Brain microvascular endothelial cell (primary cell): ENCODE measurements at places on chromosomes 6 and 20.

DNA sequence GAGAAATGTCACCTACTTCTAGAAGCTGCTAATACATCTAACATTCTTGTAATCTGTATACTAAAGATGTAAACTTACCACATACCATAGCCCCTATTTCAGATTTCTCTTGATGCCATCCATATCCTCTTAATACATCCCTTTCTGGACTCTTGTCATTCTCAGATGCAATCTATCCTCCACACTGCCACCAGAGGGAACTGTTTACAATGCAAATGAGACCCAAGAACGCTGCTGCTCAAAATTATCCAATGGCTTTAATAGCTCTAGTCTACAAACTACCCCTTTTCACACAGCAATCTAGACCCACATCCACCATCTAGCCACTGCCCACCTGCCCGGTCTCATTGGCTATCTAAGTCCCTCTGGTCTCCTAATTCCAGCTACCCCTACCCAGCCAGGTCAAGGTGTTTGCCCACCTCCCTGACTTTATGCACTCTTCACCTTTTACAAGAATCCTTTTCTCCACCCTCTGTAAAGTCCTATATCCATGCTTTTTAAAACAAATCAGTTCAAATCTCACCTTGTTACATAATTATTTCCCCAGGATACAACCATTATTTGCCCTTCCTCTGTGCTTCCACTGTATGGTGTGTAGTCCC, 14.8 kb downstream of the FAXC start:
- peak; percentile 68 for DNase-seq

DNA sequence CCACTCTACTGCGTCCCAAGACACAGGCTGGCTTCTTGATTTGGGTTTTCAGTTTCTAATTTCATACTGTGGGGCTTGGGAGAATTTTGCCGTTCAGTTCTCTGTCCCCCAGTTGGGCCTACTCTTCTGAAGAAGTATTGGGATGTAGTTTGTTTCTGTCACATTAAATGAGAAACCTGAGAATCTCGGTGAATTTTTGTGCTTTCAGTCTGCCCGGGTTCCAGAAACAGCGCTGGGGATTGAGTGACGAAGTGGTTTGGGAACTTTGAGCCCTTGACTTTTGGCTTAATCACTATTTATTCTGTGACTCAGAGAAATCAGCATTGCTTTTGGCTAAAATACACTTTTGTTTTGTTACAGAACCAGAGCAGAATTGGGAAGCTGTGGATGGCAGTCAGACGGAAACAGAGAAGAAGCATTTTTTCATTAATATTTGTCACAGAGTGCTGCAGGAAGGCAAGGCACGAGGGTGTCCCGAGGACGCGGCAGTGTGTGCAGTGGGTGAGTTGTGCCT, 74.0 kb downstream of the IGF2R start:
- DNase-seq: peak; percentile 67

DNA sequence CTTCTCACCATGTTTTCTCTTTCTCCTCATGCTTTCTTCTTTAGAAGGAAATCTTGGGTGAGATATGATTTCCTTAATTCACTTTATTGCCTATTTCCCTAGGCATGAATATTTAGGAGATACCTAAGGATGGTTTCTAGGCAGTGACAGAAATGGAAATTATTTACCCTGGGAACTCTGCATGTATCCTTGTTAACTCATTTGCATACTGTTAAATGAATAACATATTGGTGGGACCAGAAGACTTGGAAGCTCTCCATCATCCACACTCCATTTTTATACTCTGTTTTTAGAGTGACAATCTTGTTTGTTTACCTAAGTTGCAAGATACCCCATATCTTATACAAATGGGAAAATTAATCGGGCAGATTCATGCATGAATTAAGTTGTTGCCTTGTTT, 285.7 kb downstream of the RNF144B start:
- DNase-seq: no peak

DNA sequence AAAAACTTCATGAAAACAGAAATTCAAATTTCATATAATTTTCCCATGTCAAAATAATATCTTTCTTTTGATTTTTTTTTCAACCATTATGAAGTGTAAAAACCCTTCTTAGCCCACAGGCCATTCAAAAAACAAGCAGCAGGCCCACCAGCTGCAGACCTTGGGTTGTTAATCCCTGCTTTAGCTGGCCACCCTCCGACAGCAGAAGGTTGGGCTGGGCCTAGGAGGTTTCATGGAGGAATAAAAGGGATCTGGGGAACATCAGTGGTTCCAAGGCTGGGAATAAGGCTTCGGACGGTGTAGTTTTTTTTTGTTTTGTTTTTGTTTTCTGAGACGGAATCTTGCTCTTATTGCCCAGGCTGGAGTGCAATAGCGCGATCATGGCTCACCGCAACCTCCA, 3.6 kb upstream of the HSP90AB1 start:
- no peak for DNase-seq

DNA sequence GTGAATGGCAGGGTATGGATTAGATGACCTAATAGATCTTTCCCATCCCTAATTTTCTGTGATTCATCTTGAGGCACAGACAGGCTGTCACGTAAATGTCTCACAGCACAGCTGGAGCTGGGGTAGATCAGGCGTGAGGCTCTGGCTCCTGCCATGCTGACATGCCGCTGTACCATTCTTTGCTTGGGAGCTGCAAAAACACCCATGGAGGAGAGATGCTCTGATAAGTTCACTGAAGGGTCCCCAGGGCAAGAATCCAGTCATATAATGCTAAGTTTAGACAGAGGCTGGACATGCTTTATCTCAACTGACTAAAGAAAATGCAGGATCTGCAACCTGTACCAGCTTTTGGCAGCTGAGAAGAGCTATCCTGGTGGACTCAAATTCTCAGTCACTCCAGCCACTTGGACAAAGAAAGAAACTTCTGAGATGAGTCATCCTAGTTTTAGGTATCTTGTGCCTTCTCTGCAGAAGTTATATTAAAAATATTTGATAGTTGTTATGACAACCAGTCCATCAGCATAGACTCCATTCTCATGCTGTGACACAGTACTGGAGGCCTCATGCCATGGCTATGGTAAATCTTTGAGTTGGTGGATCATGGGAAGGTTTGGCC, 185.1 kb upstream of the RAB32 start:
- DNase-seq: peak; percentile 85

DNA sequence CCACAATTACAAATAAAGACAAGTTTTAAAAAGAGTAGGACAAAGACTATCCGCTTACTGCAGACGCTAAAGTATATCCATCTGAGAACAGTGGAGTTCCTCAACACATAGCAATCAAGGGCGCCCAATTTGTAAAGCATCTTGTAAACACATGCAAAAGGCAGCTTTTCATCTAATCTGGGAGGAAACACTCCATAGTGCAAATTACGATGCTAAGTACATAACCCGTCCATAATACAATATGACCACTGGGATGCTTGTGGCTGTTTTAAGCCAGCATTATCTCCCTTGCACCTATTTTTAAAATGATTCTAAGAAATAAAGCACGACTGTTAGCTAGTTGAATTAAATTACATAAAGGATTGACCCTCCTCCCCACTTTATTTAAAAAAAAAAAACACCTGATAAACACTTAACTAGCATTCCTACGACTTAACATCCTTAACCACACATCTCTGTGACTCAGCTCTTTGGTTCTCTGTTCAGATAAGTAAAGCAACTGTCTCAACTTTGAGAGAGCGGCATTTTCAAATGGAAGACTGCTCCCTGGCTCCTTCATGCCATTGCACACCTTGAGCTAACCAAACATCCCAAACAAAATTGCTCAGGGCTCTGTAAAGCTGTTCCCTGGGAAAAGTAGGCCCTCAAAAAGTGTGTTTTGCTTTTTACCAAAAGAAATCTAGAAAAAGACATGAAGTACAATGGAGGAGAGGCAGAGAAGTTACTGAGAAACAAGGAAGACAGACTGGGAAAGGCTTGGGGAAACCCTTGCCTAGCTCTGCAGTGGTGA, 14.2 kb downstream of the SLC22A23 start:
- peak; percentile 73 for DNase-seq

- no peak for DNase-seq
These were observed 127.4 kb upstream of the ARMC2 start for GRCh38 chr6:108720827-108721226.

GRCh38 chr6:34276881-34277762, 28.3 kb upstream of the SMIM29 start:
- DNase-seq: no peak

GRCh38 chr6:125793280-125793679, 2.5 kb downstream of the NCOA7 start:
- no peak for DNase-seq

DNA sequence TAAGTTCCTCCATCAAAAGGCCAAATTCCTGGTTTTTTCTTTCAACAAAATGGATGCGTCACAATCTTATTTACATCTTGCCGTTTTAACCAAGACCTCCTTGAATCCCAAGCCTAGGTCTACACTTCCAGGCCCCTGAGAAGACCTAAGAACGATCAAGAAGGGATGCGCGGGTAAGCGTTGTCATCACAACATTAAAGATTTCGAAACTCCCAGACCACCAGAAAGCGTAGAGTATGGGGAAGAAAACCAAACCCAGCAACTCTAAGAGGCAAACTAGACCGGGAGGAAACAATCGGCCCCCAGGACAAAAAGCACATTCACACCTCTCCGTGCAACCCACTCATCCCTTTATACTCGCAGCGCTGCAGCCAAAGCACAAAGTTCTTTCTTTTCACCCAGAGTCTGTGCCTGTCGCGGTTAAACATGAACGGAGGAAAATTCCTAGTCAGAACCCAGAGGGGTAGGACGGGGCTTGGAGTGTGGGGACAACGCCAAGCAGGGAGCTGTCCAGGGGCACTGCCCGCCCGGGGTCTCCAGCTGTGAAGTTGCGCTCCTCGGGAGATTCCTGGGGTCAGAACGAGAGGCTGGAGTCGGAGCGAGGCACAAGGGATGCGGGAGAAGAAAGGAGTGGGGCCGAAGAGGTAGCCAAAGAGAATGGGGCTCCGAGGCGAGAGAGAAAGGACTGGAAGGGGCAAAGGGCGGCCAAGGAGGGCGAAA, 725 bp downstream of the OSER1 start:
- peak; percentile 9 for DNase-seq

DNA sequence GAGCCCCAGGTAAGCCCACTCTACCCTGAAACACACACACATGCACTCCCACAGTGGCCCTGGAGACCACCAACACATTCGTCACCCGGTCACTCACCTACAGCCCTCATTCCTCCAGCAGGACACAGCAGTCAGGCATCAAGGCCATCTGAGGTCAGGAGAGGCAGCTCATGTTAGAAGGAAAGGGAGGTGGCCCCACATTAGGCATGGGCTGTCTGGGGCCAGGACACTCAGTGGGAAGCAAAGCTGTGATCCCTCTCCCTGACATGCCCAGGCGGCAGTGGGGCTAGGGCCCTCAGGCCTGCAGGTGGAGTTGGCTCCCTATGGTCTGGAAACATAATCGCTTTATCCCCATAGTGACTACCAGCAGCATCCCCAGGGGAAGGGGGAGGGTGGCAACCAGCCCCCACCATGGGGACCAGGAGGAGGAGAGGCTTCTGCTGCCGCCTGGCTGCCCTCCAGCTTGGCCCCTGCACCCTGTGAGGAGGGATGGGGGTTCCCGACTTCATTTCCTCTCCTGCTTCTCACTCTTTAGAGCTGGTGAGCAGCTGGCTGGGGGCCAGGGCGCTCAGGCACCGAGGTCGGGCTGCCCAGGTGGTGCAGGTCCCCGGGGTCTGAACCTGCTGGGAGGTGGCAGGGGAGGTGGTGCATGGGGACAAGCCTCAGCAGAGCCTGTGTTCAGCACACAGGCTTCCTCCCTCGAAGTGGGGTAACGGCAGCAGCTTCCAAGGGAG, 76.6 kb upstream of the CST7 start:
- DNase-seq: no peak

DNA sequence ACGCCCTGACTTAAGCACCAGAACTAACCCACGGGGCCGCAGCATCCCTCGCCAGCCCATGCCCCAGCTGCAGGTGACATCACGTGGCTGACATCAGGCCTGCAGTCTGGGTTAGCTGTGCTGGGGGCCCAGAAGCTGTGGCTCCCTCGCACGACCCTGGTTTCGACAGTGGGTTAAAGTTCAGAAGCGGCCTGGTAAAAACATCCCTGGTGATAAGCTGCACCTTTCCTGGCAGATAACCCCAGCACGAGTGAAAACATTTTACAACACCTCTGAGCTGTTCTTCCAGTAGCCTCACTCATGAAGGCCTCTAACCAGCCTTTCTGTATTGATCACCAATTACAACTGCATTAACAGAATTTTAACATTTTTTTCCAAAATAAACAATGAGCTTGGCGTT, 136.4 kb upstream of the RREB1 start:
- DNase-seq: no peak

- no peak for DNase-seq
These were observed 437.5 kb downstream of the CBLN4 start for GRCh38 chr20:55567826-55568225.

- no peak for DNase-seq
These were observed 429.6 kb downstream of the BCKDHB start for GRCh38 chr6:80535914-80536565.

DNA sequence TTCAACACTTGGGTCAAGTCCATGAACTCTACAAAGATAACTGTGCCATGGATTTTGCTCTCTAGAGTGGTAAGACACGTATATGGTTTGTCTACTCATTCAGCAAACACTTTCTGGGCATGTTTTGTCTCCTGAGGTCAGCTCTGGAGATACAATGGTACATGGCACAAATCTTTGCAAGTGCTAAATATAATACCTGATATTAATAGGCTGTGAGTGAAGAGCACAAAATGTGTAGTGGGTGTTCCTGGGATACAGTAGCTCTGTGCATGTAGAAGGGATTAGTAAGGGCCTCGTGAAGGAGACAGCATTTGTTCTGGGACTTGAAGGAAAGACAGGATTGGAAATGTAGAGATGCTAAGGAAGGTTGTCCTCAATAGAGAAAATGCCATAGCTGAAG, 360.9 kb downstream of the BCKDHB start:
- DNase-seq: no peak

DNA sequence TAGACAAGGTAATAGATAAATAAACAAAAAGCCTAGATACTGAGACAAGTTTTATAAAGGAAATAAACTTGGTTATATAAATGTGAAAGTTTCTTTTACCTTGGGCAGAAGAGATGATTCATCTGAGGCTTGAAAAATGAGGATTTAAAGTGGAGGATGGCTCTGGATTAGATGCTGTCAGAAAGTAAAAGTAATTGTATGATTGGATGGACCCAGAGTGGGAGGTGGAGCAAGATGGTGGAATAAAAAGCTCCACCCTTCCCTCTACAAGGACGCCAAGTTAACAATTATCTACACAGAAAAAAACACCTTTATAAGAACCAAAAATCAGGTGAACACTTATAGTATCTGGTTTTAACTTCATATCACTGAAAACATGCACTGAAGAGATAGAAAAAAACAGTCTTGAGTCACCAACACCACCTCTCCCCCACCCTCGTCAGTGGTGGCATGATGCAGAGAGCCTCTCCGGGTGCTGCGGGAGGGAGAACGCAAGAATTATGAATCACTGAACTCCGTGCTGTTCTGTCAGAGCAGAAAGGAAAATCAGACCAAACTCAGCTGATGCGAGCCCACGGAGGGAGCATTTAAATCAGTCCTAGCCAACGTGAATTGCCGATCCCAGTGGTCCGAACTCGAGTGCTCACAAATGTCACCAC, 84.7 kb upstream of the GJE1 start:
- no peak for DNase-seq
